NB4 (cell line): ENCODE measurements at places on chromosomes 5 and 9.

DNA sequence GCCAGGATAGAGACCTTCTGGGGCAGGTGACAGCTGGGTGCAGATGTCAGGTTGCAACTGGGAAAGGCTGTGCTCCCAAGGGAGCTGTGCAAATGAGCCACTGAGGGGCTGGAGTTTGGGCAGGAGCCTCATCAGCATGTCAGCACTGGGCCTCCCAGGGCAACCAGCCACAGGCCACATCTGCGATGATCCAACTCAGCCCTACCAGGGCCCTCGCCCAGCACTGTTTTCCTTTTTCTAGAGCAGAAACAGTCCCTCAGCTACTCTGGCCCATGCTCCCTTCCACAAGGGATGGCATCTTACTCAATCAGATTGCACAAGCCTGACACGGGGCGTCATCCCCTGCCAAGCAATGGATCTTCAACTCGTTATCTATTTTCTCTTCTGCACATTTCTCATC lies 24.8 kb downstream of the NIPAL4 start:
- peak; percentile 64 for DNase-seq

DNA sequence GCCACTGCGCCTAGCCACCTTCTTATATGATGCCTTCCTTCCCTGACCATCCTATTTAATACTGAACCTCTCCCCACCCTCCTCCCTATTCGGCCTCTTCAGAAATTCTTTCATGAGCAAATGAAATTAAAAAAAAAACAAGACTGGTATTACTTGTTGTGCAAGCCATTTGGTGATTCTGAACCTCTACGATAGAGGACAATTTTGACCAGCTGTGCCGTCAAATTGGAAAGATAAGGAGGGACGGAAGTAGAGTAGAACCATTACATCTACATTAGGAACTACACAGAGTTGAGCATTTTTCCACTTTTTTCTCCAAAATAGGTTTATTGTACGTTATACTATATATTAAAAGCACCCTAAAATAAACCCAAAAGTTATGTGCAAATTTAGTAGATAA lies 2.9 kb downstream of the DHX29 start:
- no peak for DNase-seq

DNA sequence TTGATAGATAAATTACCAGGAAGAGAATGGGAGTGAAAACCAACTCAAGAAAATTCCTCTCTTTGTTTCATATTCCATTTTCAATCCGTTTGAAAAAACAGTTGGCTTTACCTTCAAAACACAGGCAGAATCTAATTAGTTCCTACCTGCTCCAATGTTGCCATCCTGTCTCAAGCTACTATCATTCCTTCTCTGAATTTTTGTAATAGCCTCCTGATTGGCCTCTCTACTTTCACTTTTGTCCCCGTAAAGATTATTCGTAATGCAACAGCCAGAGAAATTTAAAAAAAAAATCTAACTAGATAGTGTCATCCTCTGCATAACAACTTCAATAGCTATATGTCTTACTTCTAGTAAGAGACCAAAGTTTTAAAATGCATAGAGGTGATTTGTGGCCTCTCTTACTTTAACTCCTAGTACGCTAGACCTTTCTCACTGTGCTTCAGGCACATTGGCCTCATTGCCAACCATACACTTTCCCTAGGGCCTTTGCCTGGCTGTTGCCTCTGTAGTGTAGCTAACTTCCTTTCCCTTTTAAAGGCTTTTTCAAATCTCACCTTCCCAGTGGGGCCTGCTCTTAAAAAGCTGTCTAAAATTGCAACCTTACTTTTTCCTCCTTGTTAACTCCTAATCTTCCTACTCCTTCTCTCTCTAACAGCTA lies 311.3 kb upstream of the GRIN3A start:
- no peak for DNase-seq

GRCh38 chr5:162852134-162852533 lies 585.3 kb upstream of the CCNG1 start:
- no peak for DNase-seq

GRCh38 chr5:132055808-132056609 lies 4.4 kb upstream of the IL3 start:
- DNase-seq: peak; percentile 46

GRCh38 chr9:8604201-8604600 lies 804.6 kb upstream of the DMAC1 start:
- no peak for DNase-seq

- DNase-seq: no peak
Measured at GRCh38 chr5:37717613-37718431, 122.0 kb downstream of the GDNF start.

DNA sequence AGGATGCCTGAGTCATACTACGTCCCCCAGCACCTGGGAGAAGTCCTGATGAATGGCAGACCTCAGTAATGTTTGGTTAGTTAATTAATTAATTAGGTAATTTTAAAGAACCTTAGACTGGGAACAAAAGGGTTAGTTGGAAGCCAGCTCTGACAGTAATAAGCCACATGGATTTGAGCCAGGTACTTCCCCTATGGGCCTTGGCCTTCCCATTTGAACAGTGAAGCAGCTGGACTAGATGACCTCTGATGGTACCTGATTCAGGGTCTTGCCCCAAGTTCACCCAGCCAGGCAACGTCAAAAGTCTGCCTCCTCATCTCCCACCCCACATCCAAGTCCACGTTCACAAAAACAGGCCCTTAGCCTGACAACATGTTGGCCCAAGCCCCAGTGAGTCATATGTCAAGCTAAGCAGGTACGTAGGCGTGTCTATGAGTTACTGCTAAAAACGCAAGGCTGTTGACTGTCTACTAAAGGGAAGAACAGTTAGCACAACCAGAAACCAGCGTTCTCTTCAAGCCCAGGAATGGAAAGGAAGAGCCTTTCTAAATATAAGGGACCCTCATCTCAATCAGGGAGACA lies 303.2 kb downstream of the ACTL7B start:
- DNase-seq: no peak

GRCh38 chr9:86945728-86946200 lies 1.5 kb downstream of the GAS1 start:
- DNase-seq: no peak

DNA sequence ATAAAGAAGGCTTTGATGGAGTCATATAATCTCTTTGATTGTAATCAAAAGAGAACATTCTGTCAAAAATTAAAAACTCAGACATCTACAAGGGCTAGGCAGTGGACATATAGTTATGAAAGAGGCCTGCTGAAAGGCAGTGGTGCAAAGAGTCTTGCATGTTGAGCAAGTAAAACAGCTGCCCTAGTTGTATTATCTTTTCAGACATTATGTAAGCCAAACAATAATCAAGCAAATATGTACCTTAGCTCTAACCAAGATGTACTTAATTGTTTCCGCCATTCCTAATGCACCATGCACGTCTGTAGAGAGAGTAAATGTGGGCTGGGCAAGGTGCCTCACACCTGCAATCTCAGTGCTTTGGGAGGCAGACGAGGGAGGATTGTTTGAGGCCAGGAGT lies 14.3 kb downstream of the GAPT start:
- no peak for DNase-seq

DNA sequence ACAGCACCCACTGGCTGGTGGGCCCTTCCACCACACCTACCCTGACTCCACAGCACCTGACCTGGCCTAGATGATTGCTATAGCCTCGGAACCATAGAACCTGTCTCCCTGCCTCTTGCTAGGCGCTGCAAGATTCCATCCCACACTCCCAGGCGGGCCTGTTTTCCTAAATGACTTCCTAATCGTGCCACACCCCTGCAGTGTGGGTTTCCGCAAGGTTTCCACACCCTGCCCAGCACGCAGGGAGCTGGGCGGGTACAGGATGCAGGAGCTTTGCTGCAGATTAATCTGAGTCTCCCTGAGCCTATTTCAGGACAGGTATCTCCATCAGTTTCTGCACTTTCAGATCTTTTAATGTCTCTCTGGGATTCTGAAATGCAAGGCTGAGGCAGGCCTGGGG lies 62.9 kb downstream of the SHB start:
- DNase-seq: no peak

DNA sequence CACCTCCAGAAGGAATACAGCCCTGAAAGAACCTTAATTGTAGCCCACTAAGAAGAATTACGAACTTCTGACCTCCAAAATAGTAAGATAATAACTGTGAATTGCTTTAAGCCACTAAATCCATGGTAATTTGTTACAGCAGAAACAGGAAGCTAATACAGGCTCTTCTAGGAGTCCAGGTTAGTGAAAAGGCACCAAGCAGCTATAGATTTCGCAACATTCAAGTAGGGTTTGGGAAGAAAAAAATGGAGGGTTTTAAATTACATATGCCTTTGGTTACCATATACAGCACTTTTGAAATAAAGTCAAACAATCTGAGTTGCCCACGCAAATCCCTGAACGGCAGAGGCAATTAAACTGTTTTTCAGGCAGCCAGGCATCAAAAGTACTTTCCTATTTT lies 1.7 kb upstream of the ACTL7A start:
- peak; percentile 27 for DNase-seq

GRCh38 chr5:137700282-137700680 lies 35.6 kb downstream of the KLHL3 start:
- no peak for DNase-seq

DNA sequence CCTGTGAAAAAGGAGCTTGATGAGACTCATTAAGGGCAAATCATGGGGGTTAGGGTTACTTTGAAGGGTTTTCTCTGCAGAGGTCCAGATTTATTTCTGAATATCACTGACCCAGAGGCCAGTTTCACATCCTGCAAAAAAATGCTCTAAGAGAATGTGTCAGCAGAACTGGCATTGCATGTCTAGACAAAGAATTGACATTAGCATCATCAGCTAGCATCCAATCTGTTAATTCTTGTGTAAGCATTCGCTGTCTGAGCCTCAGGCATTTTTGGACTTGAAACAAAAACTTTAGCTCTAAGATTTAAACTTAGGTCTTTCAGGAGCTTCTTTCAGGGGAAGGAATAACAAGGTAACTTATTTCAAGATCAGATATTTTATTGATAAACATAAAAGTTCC lies 187.9 kb upstream of the ELL2 start:
- no peak for DNase-seq

DNA sequence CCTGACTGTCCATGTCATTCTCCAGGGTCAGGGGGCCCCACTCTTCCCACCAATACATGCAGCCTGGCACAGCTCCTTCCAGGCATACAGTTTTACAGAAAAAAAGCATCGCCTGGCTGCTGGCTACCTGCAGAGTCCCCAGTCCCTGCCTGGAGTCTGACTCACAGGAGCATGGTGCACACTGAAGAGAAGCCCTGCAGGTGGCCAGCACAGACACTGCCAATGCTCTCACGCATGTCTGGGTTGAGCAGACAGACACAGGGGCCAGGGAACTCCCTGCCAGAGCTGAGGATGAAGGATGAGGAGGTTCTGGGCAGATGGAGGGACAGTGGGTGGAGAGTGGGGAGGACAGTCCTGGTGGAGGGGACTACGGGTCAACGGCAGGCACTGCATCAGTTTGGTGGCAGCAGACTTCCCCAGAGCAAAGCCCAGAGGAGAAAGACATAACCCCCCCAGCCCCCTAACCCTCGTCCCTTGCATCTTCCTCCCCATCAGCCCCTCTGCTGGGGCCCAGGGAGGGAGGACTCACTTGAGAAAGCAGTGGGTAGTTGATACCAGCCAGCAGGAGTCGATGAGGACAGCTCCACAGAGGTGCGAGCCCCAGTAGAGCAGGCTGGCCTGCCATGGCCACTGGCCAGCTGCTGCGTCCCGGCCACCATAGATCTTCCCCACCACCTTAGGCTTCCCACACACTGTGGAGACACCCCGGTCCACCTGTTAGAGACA lies 72.9 kb upstream of the SPTLC1 start:
- DNase-seq: no peak

DNA sequence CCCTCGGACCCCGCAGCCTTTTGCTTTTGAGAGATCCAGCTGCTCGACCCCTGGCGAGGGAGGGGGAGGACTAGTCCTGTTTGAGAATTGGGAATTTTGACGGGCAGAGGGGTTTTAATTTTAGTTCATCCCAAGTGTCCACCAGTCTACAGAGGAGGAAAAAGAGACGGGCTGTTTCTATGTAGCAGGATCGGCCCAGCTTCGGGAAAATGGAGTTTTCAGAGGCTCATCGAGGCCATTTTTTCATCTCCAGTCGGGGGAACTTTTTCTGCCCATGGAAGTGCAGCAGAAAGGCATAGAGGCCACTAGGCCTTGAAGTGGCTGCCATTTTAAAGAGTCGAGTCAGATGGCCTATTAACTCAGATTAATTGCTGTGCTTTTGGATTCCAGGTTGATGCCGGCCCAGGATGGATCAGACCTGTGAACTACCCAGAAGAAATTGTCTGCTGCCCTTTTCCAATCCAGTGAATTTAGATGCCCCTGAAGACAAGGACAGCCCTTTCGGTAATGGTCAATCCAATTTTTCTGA lies 1.2 kb downstream of the NSD1 start:
- DNase-seq: peak; percentile 20

- peak; percentile 55 for DNase-seq
Measured at GRCh38 chr9:29422438-29422837, 1849.2 kb upstream of the C9orf72 start.

- DNase-seq: no peak
Measured at GRCh38 chr5:27810458-27810857, 772.1 kb upstream of the CDH9 start.

DNA sequence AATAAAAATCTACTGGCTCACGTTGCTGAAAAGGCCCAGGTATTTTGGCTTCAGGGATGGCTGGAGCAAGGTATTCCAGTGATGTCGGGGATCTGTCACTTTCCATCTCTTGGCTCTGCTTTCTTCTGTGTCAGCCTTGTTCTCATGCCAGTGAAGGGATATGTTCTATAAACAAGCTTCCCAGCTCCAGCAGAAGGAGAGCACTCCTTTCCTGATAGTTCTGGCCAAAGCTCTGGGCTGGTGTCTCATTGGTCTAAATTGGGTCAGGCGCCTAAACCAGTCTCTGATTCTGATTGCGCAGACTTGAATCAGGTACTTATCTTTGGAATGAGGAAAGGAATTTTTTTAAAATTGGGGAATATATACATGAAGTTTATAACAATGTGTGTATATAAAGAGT lies 5.1 kb downstream of the SNX30 start:
- DNase-seq: no peak
